ENCODE measurements at places on chromosomes 6 and 20. TPM values are rescaled to one million over a fixed set of nuclear protein-coding genes. Genes with fewer than 3 reads are reported as not detected.

ABHD16B gene
- 0.57 TPM for polyA plus RNA-seq

ESR1 gene
- 6.6 TPM for polyA plus RNA-seq

TP53TG5 gene
- not detected for polyA plus RNA-seq

HNF4A gene
- polyA plus RNA-seq = 0.07 TPM

All from ovary (tissue), 10 donors.